NT2/D1 (cell line): ENCODE measurements at places on chromosomes 7 and 10.

DNA sequence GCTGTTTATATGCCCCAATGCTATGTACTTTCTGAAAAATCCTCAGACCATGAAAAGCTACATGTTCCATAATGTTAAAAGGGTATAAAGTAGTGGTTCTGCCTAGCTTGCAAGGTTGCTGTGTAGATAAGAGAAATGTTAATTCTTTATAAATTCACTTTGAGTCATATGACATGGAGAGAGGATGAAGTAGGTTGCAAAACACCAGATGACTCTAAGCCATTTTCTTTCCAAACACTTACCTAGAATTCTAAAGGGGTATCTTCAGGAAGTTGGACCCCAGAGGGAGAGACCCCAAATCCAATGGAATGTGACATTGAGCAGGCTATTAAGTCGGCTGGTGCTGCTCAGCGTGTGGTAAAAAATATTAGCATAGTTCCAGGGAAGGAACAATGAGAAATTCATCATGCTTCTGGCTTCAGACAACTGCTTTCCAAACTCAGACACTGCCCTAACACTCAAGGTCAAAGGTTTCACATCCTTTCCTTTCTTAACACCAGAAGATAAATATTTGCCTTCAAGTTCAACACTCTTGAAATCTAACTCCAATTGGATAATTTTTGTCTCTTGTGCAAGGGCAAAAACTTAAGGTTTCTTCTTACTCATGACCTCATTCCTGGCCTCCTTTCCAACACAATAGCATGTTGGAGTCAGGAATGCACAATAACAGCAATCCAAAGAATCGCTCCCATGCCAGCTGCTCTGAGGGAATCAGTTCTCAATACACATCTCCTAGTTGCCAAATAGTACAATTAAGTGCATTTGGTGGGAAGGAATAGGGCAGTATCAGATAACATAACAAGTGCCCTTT, 100.7 kb upstream of the AFAP1L2 start:
- DNase-seq = no peak

DNA sequence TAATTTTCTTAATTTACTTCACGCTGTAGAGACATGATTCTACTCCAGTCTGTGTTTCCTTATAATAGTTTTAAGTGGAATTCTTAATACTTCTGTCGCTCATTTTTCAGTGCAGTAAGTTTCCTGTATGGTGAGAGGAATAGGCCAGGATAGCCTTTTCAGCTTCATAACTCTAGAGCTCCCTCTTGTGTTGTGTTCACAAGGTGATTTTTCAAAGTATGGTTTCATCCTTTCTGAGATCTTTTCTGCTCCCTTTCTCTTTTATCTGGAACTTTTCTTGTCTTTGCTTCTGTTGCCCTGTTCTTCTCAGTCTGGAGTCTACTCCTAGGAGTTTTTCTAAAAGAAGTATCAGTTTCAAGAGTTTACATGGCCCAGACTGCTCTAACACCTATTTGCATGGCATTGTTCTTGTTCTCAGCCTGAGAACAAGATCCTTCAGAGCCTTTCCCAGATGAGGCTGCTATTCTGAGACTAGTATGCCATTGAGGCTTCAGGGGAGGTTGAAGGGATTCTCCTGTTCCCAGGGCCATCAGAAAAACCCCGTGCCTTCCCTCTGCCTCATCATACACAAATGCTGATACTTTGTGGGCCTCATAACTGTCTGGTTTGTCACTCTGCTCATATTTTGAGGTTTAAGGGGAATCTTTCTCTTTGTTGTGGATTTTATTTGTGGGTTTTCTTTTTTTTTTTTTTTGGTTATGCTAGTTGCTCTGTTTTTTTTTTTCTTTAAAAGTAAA, 21.8 kb downstream of the NET1 start:
- DNase-seq = no peak

DNA sequence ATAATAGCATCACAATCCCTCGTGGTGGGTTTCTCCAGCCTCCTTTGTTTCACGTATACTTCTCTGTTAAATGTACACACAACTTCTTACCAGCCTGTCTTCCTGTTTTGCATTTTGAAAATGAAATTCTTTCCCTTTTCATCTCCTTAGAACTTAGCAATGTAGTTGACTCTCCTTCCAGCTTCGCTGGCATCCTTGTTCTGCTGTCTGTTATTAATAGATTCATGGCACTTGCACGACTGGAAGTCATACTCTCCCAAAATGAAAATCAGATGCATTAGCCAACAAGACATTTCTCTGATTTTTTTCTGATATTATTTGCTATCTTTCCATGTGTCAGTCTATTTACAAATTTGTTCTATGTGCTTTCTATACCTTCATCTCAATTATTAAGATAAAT, 3.0 kb upstream of the CREB3L2 start:
- no peak for DNase-seq

GRCh38 chr10:67697724-67698131, 1.7 kb upstream of the CTNNA3 start:
- peak; percentile 16 for DNase-seq

- DNase-seq = no peak
Measured at GRCh38 chr10:43958964-43959363, 310.3 kb upstream of the ZNF32 start.

DNA sequence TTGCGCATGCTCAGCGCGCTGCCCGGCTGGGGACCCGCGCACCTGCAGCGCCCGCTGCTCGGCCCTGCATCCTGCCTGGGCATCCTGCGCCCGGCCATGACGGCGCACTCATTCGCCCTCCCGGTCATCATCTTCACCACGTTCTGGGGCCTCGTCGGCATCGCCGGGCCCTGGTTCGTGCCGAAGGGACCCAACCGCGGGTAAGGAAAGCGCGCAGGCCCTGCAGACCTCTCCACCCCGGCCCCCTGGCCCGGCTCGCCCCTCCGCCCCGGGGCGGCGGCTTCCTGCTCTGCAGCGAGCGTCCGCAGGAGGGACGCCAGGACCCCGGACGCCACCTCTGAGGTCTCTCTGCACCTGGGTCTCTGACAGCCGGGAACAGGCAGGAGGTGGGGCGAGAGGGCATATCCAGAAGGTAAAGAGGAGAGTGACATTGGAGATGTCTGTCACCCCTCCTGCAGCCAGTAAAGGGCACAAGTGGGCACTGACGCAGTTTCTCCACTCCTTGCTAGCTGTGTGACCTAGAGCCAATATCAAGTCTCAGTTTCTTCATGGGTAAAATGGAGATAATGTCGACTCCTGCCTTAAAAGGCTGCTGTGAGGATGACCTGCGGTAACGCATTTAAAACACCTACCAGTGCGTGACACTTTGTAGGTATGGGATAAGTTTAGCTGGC, 338 bp downstream of the ATP6V0E2 start:
- DNase-seq = no peak

GRCh38 chr10:112588225-112588990, 141.4 kb downstream of the VTI1A start:
- no peak for DNase-seq

DNA sequence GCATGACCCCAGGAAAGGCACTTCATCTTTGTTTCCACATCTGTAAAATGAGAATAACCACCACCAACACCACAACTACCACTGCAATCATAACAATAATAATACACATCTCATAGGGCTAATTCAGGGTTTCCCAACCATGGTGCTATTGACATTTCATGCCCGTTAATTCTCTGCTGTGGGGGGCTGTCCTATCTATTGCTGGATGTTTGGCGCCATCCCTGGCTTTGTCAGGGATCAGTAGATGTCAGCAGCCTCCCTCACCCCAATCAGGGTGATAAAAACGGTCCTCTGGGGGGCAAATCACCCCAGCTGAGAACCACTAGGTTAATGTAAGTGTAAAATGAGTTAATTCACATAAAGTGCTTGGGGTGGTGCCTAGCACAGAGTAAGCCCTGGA, 145.8 kb downstream of the EMX2 start:
- no peak for DNase-seq

DNA sequence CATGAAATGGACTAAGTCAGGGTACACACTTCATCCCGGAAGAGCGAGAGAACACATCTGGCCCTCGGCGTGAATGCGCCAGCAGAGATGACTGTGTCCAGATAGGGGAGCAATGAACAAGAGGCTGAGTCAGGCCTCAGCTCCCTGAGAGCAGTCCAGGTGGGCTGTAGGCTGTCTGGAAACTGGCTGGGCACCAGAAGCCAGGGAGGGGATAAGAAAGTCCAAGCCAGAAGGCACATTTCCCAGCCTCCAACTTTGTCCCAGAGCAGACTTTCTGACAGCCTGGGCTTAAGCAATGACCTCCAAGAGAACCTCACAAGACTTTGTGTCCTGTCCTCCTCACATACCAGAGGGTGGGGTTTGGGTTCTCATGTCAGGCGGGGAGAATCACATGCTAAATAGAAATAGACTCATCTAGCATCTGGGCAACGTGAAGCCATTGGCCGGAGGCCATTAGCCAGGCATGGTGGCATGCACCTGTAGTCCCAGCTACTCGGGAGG, 157.2 kb downstream of the ARHGAP12 start:
- DNase-seq = no peak

DNA sequence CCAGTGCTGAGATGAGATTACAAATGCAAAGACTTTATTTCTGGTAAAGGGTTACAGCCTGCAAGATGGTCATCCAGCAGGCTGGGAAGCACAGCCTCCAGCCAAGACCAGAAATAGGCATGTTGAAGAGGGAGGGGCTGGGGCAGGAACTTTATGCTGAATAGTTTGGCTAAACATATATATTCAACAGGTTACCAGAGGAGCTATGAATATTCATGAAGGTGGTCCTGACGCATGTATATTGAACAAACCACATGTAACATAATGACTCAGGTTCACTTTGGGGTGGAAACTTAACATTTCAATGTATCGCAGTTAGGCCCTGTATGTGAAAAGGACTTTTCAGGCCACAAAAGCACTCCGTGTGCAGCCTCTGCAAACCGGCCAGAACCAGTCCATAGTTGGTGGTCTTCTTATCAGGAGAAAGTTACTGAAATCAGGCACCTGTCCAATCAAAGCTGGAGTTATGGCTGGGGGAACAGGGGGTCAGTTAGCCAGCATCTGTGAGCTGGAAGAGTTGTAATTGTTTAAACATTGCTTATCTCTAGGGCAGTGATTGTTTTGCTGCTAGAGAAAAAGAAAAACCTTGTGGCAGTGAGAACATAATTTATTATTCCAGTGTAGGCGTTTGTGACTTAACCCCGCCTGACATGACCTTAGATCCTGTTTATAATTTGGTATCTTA, 372.9 kb upstream of the AUTS2 start:
- DNase-seq = no peak

DNA sequence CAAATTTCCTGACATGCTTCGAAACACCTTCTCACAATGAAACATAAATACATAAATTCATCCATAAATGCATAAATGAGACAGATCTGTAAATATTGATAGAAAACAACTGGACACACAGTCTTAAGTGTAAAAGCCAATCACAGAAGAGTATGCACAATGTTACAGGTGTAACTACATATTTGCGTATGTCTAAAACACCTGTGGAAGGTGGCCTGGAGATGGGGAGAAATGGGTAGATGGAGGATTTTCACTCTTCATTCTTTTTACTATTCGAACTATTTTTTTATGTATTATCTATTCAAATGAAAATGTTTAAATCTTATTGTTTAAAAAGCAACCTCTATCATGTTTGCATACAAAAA, 860 bp downstream of the IQUB start:
- DNase-seq = no peak

- DNase-seq = peak; percentile 59
Measured at GRCh38 chr10:117165538-117166417, 27.7 kb upstream of the VAX1 start.

DNA sequence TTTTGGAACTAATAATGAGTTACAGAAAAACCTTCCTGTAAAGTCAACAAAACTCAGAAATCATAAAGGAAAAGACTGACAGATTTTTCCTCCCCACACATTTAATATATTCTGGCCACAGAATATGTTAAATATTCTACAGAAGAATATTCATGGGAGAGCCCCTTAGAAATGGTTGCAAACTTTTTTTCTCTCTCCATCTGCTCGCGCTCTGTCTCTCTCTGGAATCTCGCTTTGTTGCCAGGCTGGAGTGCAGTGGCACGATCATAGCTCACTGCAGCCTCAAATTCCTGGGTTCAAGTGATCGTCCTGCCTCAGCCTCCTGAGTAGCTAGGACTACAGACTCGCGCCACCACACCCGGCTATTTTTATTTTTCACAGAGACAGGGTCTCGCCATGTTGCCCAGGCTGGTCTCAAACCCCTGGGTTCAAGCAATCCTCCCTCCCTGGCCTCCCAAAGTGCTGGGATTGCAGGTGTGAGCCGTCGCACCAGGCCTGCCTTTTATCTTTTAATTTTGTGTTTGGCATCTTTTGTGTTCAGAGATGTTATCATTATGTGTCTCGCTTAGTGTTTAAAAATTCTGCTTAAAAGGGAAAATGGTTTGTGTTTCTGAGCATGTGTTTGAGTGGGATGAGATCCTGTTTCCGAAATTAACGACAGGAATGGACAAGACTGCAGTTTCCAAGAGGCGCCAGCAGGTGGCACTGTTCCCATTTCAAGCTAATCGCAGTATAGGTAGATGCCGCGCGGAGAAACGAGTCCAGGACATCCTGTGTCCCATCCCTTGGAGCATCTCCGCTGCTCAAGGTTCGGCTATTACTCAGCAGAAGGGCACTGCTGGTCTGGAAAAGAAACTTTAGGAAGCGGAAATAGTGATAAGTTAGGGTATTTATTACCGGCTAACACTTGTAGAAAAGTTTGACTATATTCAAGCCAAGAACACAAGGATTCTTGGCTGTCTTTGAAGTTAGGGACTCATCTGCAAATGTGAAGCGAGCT, 23.1 kb upstream of the ST7 start:
- DNase-seq = peak; percentile 79
